ENCODE measurements at places on chromosomes 1 and 21.
A peak's percentile ranks its signal among the peaks of the same experiment; 100 is the strongest.

DNA sequence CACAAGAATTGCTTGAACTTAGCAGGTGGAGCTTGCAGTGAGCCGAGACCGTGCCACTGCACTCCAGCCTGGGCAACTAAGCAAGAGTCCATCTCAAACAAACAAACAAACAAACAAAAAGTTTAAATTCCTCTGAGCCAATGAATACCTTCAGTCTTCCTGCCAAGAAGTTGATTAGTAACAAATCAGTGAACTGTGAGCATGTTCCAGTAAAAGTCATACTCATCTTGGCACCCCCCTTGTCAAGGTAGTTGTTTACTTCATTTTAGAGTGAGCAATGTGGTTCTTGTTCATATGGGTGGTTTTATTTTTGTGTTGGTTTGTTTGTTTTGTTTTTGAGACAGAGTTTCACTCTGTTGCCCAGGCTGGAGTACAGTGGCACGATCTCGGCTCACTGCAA is 18.0 kb upstream of the SLC2A7 start:
- no peak for DNase-seq

DNA sequence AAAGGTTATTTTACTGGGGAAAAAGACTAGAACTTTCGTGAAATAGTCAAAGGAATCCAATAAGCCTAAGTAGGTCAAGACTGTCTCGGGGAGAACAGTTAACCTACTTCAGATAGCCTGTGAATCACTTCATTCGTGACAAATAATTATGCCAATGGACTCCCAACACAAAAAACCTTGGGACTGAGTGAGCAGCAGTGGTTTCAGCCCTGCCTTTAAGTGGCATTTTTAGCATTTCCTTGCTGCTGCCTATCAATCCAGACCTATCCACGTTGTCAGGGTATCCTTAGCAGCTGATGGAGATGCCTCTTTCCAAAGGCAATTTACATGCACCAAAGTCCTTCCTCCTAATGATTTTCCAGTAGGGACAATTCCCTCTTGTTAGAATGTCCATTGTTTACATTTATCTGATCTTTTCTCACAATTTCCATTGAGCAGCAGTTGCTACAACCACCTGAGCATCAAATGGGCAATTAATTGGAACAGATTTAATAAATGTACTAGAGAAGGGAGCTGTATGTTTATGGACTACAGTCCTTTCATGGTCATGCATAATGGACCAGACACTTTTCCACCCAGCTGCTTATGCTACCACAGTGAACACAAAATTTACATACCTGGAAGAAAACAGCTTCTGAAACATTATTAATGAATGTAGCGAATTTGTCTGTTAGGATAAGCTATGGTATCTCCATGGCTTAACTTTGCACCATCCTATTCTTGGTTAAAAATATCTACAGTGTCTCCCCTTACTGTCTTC is 75.8 kb downstream of the TM2D1 start:
- DNase-seq: no peak

GRCh38 chr1:151828921-151829320 is 2.7 kb downstream of the RORC start:
- DNase-seq: peak; percentile 50

DNA sequence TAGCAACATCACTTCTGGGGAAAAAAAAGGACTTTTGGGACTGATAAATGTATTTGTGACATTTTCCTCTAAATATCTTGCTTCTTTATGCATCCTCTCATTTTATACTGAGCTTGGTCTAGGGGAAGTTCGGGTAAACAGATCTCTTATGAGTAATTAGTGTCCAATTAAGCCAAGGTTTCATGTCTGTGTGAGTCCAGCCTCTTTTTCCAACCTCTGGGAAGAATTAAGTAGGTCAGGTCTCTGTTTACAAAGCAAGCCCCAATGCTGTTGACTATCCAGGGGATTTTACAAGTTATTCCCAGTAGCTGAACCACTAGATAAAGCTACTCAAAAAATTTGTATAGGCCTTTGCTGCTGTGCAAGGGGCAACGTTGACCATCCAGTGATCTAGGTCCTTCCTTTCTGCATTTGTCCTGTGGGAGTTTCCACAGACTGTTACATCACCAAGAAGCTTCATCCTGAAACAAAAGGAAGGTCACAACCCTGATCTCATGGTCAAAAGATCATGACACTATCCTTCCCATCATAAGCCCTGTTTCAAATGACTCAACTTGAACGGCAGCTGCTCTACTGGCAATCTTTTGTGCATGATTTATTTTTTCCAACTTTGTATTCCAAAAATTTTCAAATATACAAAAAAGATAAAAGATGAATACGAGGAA is 74.3 kb downstream of the ETS2 start:
- peak; percentile 14 for DNase-seq

DNA sequence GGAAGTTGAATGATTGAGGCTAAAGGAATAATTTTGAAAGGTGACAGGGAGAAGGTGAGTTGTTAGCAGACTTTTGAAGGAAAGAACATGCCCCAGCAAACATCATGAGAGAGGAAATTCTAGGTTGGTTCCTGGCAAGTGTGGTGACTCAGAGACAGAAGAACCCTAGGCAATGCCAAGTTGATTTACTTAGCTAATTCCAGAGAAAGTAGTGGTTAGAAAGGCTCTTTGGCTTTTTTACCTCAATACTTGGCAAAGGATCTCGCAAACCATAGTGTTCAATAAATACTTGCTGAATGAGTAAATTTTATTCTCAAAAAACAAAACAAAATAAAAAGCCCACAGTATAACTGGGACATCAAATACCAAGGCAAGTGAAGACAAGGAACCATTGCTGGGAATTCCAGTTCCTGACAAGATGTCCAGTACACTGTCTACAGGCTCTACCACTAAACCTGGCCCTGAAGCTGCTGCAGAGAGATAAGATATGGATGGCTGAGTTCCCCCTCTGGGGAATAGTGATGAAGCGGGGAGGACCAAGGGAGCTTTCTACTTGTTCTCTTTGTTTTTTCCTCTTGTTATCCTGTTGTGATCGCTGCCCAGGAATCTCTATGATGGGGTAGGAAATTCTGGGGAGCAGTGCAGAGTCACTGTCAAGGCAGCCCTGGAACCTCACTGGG is 48.2 kb downstream of the IL12RB2 start:
- DNase-seq: no peak

DNA sequence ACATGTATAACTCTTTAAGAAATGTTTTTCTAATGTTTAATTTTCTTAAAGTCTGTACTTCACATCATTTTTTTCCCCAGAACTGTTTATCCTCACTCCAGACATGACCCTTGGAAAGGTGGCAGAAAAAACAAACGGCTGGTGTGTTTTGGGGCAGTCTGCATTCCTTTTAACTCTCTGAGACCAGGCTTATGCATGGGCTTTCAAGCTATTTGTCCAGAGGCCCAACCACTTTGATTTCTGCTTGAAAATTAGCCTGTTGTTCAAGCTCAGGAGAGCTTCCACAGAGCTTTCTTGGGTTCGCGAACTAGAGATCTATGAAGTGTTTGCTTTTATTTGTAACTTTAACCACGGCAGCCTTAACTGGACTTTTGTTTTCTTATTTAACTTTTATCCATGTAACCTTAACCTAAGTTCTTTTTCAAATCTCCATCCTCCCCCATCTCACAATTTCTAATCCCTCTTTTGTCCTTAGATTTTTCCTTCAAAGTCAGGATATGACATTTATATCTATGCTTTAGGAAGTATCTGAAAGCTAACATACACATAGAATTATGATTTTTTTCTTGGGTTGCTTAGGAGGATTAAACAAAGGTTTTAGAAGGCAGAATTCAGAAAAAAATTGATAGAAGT is 111.8 kb downstream of the FGGY start:
- no peak for DNase-seq

GRCh38 chr1:60765204-60765603 is 317.2 kb upstream of the NFIA start:
- DNase-seq: peak; percentile 45

GRCh38 chr1:34870395-34870794 is 10.8 kb upstream of the SMIM12 start:
- no peak for DNase-seq

GRCh38 chr1:112247036-112247597 is 148.9 kb upstream of the CTTNBP2NL start:
- no peak for DNase-seq

GRCh38 chr21:17819877-17820229 is 697 bp upstream of the C21orf91 start:
- peak; percentile 86 for DNase-seq

GRCh38 chr21:38816400-38816977 is 10.8 kb downstream of the ETS2 start:
- DNase-seq: no peak

- no peak for DNase-seq
Measured at GRCh38 chr1:30461640-30462039, 261.7 kb downstream of the MATN1 start.

- no peak for DNase-seq
Measured at GRCh38 chr1:44970317-44970716, 16.1 kb downstream of the EIF2B3 start.

- no peak for DNase-seq
Measured at GRCh38 chr21:26067836-26068594, 102.6 kb downstream of the APP start.

GRCh38 chr1:211340622-211341507 is 14.2 kb downstream of the TRAF5 start:
- peak; percentile 15 for DNase-seq

- DNase-seq: peak; percentile 56
Measured at GRCh38 chr21:43608225-43608624, 51.1 kb downstream of the HSF2BP start.

- DNase-seq: no peak
Measured at GRCh38 chr1:50214717-50215116, 106.0 kb downstream of the ELAVL4 start.

DNA sequence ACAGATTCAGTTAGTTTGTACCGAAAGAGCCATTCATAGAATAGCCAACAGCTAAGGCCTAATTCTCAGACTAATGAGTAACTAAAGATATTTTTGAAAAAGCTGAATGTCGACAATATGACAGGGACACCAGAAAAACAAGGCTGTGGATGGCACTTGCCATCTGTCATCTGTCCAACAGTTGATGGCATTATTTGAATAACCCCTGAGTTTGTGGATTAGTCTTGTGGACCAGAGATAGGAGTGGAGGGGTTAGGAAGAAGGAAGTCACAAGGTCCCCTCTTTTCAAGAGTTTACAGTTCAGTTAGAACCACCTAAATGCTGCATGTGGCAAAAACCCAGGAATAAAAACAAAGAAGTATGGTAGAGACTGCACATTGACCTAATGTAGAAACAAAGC is 356.5 kb upstream of the DUSP10 start:
- no peak for DNase-seq

- DNase-seq: no peak
Measured at GRCh38 chr1:145747398-145748247, 28.3 kb downstream of the CD160 start.

DNA sequence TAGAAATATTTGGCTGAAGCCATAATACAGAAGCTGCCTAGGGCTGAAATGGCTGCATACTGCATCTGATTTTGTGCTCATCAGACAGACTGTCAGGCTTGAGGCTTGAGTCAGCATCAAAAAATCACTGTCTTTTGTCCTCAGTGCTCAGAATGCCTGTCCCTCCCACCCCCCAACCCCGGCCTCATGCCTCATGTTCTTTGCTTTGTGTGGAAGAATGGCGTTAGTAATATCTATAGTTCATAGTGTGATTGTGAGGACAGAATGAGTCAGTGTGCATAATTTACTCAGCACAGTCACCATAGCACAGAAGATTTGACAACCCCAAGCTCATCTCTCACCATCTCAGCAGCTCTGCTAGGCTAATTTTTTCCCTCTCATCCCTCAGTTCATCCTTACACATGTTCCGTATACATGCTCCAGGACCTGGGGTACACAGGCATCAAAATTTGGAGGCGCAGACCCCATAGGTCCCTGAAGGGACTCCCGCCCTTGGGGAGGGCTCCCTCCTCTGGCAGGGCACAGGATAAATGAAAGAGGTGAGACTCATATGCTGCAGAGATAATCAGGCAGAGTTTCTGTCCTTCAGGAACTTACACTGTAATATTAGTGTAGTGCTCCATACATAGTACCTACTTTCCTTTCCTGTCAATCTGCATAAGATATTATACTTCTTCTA is 159.1 kb upstream of the C8B start:
- DNase-seq: no peak

DNA sequence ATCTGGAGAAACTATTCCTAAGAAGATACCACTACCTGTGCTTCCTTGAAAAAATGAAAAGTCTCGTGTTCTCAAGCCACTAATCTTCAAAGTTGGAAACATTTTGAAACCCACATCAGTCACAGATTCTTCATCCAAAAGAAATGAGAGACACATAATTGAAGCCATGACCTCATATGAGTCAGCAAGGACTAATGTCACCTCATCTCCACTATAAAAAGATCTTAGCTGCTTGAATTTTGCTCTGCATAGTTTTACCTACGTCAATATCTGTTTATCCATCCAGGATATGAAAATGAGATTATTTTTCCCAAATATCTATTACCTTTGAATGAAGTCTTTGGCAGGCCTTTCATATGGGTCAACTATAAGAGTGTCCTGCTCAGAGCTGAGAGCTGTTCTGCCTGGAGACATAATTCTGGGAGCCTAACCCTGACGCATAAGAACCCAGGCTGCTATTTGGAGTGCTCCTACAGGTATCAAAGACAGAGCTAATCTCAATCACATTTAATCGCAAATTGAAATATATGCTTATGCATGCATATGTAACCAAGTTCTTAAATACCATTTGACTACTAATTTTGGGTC is 312.5 kb upstream of the PKN2 start:
- DNase-seq: no peak

DNA sequence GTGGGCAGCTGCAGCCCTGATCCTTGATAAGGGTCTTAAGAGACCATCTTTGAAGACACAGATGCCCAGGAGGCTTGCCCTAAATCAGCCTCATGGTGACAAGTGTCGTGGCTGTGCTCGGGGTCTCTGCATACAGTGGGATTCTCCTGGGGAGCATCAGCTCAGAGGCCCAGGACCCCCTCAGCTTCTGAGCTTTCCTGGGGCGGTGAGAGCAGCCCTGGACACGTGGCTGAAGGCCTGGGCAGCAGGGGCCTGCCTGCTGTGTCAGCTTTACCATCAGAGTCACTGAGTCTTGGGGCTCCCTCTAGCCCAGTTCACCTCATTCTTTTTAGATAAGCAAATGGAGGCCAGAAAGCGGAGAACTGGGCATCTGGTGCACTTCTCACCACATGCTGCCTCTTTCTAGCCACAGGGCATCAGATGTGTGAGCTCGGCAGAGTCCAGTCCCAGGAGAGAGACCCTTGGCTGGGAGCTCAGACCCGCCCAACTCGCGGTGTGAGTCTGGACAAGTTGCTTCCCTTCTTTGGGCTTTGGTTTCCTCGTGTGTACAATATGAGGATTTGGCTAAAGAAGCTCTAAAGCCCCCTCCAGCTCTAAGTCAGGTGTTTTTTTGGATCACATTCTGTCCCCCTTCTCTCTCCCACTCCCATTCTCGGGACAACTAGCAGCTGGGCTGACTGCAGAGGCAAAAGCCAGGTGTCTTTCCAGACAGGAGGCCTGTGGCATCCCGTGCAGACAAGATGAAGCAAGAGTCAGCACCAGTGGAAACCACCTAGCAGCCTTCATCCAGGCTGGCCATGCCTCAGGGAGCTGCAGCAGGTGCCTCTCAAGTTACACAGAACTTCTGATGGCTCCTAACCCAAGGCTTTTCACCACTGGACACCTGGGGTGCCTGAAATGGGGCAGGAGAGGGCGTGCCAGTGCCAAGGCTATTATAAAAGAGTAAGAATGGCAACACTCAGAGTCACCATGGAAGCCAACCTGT is 119.1 kb downstream of the KCNN3 start:
- DNase-seq: no peak

- DNase-seq: no peak
Measured at GRCh38 chr1:30313584-30313983, 409.8 kb downstream of the MATN1 start.

Measured in MV-4-11 (cell line).